ENCODE measurements at places on chromosomes 3 and 15. TPM values are rescaled to one million over a fixed set of nuclear protein-coding genes. Genes with fewer than 3 reads are reported as not detected.
A peak's percentile ranks its signal among the peaks of the same experiment; 100 is the strongest.

DNA sequence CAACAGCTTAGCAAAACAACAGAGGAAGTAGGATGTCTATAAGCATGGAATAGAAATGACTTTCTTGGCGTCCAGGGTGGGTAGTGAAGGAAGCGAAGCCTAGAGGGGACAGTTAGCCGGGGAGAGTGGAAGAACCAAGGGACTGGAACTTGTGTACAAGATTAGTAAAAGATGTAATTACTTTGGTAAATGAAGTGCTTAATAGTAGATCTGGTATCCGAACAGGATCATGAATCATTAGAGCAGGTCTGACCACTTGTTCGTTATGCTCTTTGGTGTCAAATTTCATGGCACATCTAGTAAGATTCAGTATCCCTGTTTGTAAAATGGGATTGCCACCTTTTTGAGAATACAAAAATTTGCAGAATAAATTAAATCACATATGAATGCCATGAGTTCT is 112.5 kb upstream of the MLF1 start:
- DNase-seq = no peak

GRCh38 chr15:25092661-25093060 is 137.9 kb downstream of the SNRPN start:
- no peak for DNase-seq

DNA sequence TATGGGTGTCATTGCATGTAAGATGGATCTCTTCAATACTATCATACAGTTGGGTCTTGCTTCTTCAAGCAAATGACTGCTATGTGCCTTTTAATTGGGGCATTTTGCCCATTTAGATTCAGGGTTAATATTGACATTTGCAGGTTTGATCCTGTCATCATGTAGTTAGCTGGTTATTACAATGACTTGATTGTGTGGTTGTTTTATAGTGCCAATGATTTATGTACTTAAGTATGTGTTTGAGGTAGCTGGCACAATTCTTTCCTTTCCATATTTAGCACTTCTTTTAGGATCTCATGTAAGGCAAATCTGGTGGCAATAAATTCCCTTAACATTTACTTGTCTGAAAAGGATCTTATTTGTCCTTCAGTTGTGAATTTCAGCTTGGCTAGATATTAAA is 267.5 kb downstream of the VGLL3 start:
- no peak for DNase-seq

- no peak for DNase-seq
These were observed 489 bp downstream of the CSPG5 start for GRCh38 chr3:47578119-47578632.

GRCh38 chr3:30660656-30661055 is 54.3 kb downstream of the TGFBR2 start:
- no peak for DNase-seq

- DNase-seq = no peak
These were observed 1.7 kb upstream of the CCDC50 start for GRCh38 chr3:191327526-191327925.

- no peak for DNase-seq
These were observed 377.1 kb upstream of the TBL1XR1 start for GRCh38 chr3:177574222-177574856.

GRCh38 chr3:110099711-110100110 is 762.4 kb upstream of the DPPA4 start:
- DNase-seq = no peak

DNA sequence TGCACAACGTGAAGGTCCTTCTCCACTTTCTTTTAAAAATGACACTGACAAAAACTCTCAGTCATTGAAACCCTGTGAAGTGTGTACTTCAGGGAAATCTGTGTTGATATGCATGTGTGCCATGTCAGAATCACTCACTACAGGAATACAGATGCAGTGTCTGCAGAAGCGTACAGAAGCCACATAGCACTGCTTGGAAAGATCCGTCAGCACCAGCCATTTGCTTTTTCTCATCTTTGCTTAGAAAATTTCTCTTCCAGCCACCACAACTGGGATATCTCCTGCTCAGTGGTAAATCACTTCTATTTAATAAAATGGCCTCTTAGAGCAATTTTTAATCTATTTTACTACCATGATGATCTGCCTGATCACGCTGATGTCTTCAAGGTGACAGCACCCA is 91.3 kb upstream of the ARHGEF26 start:
- no peak for DNase-seq

DNA sequence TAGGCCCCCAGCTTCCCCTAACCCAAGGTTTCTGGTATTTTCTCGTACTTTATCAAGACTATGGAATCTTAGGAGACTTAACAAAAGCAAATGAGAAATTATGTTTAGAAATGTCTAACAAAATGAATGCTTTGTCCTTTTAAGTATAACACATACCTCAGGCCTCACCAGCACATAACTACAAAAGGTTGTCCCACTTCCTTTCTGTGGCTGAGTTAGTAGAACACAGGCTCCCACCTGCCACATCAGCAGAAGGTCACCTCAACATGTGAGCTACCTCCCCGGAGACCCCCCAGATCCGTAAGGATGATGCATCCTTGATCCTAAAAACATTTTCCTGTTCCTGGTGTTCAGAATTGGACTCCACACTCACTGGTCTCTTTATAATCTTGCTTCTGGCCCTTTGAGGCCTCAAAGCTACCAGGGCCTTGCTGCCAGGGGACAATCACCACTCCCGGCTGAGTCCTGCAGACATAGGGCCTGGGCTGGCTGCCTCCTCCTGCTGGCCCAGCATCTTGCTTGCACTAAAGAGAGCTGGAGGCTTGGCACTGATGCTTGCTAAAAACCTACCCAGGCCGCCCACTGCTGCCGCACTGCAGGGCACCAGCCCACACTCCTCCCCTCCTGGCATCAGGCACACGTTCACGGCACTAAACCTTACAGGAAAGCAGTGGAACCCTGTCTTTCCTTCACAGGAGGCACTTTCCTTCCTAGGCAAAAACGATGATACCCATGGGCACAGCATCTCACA is 2.9 kb downstream of the CCRL2 start:
- no peak for DNase-seq

GRCh38 chr3:108489776-108490175 is 20.6 kb downstream of the MYH15 start:
- DNase-seq = peak; percentile 91

- no peak for DNase-seq
These were observed 18.3 kb downstream of the FGF7 start for GRCh38 chr15:49441356-49441755.

- no peak for DNase-seq
These were observed 120.8 kb upstream of the POU1F1 start for GRCh38 chr3:87397211-87397610.

GRCh38 chr3:107660306-107660976 is 137.7 kb downstream of the BBX start:
- peak; percentile 39 for DNase-seq

DNA sequence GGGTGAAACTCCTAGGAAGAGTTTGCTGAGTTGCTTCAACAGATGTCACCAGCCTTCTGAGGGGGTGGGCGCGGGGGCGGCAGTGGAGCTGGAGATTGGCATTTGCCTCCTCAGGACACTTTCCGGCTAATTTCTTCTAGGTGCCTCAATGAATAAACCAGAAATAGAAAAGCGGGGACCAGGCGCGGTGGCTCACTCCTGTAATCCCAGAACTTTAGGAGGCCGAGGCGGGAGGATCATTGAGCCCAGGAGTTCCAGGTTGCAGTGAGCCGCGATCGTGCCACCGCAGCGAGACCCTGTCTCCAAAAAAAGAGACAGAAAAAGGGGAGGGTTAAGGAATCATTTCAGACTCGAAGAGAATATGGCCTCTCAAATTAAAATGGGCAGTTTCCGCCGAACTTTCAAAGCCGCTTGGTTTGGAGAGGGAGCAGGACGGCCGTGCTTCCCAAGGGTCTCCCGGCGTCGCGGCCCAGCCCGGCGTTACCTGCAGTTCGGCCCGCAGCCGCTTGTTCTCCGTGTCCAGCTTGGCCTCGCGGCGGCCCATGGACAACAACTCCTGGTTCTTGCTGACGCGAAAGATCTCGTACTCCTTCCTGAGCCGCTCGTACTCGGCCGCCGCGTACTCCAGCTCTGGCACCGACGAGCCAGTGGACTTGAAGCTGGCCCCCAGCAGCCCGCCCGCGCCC is 587 bp downstream of the NPHP3 start:
- DNase-seq = peak; percentile 80

DNA sequence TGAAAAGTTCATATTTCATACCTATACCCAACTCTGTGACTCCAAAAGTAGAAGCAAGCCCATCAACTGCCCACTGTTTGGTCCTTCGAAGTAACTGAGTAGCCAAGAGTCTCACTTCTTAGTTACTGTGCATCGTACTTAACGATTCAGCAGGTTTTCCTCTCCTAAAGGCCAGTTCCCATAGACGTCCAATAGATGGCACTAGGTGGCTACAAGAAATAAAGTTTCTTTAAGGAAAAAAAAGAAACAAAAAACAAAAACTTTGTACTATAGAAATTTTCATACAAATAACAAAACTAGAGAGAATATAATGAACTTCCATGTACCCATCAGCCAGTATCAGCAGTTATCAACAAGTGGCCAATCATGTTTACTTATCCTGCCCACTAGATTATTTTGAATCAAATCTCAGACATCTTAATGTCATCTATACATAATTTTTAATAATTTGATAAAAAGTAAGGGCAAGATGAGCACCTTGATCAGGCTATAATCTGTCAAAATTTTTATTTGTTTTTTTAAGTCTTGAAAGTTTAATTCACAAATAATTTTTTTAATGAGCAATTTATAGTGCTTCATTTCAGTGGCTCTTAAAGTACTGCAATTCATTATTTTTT is 63.8 kb upstream of the ACP3 start:
- peak; percentile 43 for DNase-seq

DNA sequence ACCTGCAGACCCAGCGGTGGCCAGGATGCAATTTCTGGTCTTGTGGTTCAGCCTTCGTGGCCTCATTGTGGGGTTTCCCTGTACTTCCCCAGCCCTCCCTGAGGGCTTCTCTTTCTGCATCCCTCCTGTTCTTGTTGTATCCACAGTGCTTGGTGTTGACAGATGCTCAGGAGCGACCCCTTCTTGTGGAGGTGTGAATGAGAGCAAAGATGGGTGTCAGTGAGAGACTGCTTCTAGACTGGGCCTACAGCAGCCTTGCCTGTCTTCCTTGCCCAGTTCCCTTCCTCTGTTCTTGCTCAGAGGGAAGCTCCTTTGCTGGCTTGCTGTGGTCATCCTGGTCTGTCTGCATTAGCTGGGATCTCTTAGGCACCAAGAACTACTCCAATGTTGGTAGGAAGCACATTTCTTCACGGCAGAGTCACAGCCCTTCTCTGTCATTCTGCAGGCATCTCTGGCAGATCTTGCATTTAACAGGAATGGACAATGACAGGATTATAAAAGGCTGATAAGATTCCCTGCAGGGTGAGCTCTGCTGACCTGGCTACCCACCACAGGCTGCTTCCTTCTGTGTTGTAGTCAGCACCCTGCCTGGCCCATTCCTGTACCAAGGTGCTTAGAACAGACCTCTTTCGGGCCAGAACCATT is 317.8 kb upstream of the C2CD4B start:
- DNase-seq = no peak

- DNase-seq = no peak
These were observed 44.8 kb downstream of the CCR3 start for GRCh38 chr3:46286947-46287565.

GRCh38 chr3:112115161-112115739 is 17.8 kb downstream of the GCSAM start:
- DNase-seq = peak; percentile 49

GRCh38 chr3:24680214-24680967 is 185.7 kb upstream of the THRB start:
- DNase-seq = peak; percentile 10

GRCh38 chr3:33430571-33430970 is 9.6 kb downstream of the UBP1 start:
- no peak for DNase-seq

DNA sequence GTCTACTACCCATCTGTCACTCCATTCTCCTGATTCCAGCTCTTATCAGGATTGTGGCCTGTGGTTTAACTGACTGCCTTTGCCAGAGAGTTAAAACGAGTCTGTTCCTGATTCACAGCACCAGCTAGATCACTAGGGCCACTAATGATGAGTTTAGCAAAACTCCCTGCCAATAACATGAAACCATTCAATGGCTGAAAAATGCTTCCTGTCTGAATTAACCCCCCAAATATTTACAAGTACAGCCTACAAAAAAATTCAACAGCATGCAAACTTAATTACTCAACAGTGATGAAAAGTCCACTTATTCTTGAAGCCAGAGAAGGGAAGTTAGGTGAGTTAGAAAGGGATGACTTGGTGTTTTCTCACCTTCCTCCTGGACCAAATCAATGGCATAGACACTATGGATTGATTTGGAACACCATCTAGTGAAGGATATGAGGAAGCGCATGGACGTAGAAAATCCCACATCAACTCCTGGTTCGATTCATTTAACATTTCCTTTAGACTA is 141.4 kb downstream of the TGFBR2 start:
- DNase-seq = no peak

DNA sequence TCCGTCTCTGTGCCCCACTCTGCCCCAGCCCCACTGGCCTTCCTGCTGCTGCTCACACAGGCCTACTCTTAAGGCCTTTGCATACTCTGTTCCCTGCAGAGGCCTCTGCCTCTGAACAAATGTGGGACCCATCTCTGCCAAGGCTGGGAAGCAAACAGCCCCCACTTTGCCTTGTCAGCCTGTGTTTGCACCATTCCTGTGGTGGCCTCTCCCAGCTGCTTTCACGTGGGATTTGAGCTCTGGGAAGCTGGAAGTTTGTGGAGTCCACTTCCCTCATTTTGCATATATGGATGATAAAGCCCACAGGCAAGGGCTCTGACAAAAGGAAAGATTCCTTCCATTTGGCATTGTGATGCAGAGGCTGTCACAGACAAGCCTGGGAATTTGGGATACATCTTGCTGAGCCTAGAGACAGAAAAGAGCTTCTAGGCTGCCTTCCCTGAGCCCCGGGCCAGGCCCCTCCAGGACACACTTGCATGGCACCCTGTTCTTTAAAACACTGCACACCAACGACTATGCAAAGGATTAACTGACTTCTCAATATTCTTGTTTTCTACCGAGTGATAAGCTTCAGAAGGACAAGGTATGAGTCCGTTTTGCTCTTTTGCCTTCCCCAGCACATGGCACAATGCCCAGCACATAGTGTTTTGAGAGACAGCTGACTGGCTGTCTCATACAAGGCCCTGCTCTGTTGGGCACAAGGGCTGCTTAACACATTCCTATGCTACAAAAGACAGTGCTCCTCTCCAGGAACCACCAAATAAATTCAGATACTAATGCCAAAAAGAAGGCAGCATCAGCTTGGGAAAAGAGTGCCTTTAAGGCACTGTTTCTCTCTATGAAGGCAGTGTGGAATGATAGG is 120.7 kb upstream of the TOPAZ1 start:
- peak; percentile 68 for DNase-seq

The CLSTN2 gene
- polyA plus RNA-seq = 20.7 TPM

The CTXN2 gene
- polyA plus RNA-seq = 1.1 TPM

The RTP1 gene
- 1.5 TPM for polyA plus RNA-seq

The LNP1 gene
- 13.0 TPM for polyA plus RNA-seq

The OSTN gene
- 0.47 TPM for polyA plus RNA-seq

The PRR20G gene
- polyA plus RNA-seq = not detected

The OR5K2 gene
- polyA plus RNA-seq = 0.26 TPM

The CX3CR1 gene
- 70.2 TPM for polyA plus RNA-seq

The APPL1 gene
- 32.7 TPM for polyA plus RNA-seq

The ACKR2 gene
- polyA plus RNA-seq = 0.98 TPM

The FAM240A gene
- not detected for polyA plus RNA-seq

The ATP13A4 gene
- polyA plus RNA-seq = 53.4 TPM

The FEZF2 gene
- polyA plus RNA-seq = not detected

The ARHGEF26 gene
- 57.8 TPM for polyA plus RNA-seq

The TTC23 gene
- polyA plus RNA-seq = 16.5 TPM

The IQCH gene
- polyA plus RNA-seq = 3.4 TPM

The POPDC2 gene
- 3.9 TPM for polyA plus RNA-seq

The COL6A5 gene
- 0.09 TPM for polyA plus RNA-seq
